ENCODE measurements at places on chromosomes 3 and 15.
A peak's percentile ranks its signal among the peaks of the same experiment; 100 is the strongest.

- no peak overlapping the region for H3K27ac ChIP-seq
- no peaks in the 10 kb centered on the region for H3K36me3 ChIP-seq
- DNase-seq = no peak
- peaks cover under 1% of the 10 kb centered on the region for H3K27me3 ChIP-seq
Observed at GRCh38 chr15:30044377-30044776, 38.4 kb upstream of the GOLGA8J start.

- no peaks in the 10 kb centered on the region for H3K27me3 ChIP-seq
- DNase-seq = no peak
- H3K4me1 ChIP-seq = no peaks in the 10 kb centered on the region
- H3K4me3 ChIP-seq = no peak overlapping the region
Observed at GRCh38 chr3:167350245-167350862, 29.7 kb downstream of the ZBBX start.

DNA sequence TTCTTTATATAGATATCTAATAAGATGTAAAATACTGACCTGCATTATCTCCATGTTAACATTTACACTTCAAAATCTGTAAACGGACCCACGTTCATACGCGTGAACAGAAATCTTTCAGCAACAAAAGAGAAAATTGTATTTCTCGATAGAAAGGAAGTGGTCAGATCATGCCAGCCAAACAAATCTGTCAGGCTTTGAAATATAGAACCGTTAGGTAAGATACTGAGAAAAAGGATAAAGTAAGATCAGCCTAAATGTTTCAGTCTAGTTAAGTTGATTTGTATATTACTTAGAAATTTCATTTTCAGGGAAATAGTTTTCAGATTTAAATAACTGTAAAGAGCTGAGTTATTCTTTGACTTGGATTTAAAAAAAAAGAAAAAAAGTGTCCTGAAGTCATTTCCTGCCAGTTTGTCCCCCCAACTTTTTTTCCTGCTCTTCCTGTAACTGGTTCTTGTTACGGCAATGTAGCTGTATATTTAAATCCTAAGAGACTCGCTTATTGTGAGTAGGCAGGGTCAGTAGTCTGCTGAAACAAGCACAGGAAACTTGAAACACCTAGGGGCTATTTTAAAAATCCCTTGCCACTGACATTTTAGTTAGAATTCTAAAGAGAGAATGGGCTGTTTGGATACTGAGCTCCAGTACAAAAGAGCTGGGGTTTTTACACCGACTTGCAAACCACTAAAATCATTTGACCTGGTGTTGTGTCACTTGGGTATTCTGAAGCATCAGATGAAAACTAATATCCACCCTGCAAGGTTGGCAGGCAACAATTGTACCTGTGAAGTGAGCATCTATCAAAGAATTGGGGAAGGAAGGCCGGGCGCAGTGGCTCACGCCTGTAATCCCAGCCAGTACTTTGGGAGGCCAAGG lies 237.5 kb downstream of the UBE2E2 start:
- H3K4me3 ChIP-seq = no peak overlapping the region
- peaks cover 10% of the 10 kb centered on the region for H3K27me3 ChIP-seq
- DNase-seq = no peak
- no peaks in the 10 kb centered on the region for H3K36me3 ChIP-seq
- no peak overlapping the region for H3K27ac ChIP-seq
- peaks cover 32% of the 10 kb centered on the region for H3K4me1 ChIP-seq

GRCh38 chr3:16053794-16054193 lies 120.7 kb upstream of the GALNT15 start:
- DNase-seq = no peak
- H3K4me3 ChIP-seq = no peak overlapping the region
- no peaks in the 10 kb centered on the region for H3K36me3 ChIP-seq
- H3K27ac ChIP-seq = no peak overlapping the region
- H3K4me1 ChIP-seq = peaks cover under 1% of the 10 kb centered on the region
- no peaks in the 10 kb centered on the region for H3K27me3 ChIP-seq

- H3K4me1 ChIP-seq = peaks cover 54% of the 10 kb centered on the region
- H3K36me3 ChIP-seq = peaks cover 14% of the 10 kb centered on the region
- H3K27ac ChIP-seq = peak overlapping the region; percentile 90
- H3K27me3 ChIP-seq = no peaks in the 10 kb centered on the region
Observed at GRCh38 chr15:31471731-31472430, 145.2 kb downstream of the KLF13 start.

DNA sequence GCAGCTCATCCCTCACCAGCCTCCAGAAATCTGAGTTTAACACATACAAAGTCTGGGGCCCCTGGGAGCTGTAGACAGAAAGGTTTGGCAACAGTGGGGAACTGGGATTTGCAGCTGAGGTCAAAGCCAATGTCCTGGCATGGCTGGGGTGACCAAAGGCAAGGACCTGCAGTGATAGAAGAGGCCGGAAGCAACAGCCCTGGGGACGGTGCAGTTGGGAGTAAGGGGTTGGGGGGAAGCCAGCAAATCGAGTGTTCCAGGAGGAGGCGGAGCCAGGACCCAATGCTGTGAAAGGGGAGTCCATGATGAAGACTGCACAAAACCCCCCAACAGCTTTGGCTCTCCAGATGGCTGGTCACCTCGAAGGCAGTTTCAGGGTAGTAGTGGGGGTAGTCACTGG lies 74.1 kb upstream of the SPATA12 start:
- peaks cover 12% of the 10 kb centered on the region for H3K27me3 ChIP-seq
- H3K4me1 ChIP-seq = peaks cover 33% of the 10 kb centered on the region
- no peak overlapping the region for H3K4me3 ChIP-seq

DNA sequence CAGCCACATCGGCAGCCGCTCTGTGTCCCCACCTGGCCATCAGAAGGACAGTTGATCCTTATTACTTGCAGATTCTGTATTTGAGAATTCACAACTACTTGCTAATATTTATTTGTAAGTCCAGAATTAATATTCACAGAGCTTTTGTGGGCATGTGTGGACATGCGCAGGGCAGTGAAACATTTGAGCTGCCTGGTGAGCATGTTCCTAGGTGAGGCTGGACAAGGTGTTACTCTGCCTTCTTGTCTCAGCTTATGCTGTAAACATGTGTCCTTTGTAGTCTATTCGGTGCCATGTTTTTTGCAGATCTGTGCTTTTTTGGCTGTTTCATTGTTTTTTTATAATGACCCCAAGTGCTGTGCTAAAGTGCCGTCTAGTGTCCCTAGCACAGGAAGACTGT lies 15.6 kb downstream of the FAH start:
- no peak overlapping the region for H3K4me3 ChIP-seq
- DNase-seq = no peak
- no peaks in the 10 kb centered on the region for H3K27me3 ChIP-seq
- no peak overlapping the region for H3K27ac ChIP-seq
- peaks cover 29% of the 10 kb centered on the region for H3K36me3 ChIP-seq

DNA sequence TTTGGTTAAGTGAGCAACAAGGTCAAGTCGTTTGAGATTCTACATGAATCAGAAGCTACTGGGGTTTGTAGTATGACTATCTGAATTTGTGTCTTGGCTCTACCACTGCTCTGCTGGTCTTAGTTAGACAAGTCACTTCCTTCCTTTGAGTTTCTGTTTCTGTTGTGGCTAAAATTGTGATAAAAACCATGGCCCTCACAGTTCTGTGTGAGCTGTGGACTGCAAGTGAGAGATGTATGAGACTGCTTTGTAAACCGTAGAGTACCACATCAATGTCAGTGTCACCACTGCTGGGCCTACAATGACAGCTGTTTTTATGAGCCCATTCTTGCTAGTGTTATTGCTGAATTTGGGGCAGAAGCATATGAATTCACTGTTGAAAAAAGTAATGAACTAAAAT lies 32.7 kb downstream of the RARB start:
- H3K27me3 ChIP-seq = no peaks in the 10 kb centered on the region
- DNase-seq = no peak
- no peak overlapping the region for H3K27ac ChIP-seq
- H3K36me3 ChIP-seq = no peaks in the 10 kb centered on the region
- H3K4me1 ChIP-seq = peaks cover 5% of the 10 kb centered on the region

DNA sequence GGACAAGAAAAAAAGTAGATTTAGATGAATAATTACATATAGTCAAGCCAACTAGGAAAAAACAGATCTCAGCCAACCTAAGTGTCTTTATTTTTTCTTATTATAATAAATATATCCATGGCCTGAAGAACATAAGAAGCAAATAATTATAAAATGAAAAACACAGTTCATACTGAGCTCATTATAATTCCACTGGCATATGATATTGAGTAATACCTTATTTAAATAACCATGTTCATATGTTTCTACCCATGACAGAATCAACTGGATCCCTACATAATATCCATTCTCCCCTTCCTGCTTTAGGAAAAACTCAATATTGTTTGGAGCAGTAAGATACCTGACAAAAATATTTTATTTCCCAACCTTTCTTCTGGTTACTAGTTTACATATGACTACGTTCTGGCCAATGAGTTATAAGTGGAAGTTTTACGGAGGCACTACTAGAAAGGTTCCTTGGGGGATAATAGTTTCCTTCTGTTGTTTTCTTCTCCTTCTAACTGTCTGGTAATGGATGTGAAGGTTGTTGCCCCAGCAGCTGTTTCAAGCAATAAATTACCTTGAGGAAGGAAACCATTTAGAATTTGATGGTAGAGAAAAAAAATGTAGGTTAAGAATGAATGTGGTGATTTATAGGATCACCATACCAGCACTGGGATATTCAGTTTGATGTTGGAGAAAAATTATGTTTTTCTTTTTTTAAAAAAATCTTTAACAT lies 184.1 kb upstream of the MBNL1 start:
- no peak overlapping the region for H3K27ac ChIP-seq
- H3K4me3 ChIP-seq = no peak overlapping the region
- peaks cover 15% of the 10 kb centered on the region for H3K27me3 ChIP-seq
- peaks cover 3% of the 10 kb centered on the region for H3K36me3 ChIP-seq
- no peaks in the 10 kb centered on the region for H3K4me1 ChIP-seq
- no peak for DNase-seq

DNA sequence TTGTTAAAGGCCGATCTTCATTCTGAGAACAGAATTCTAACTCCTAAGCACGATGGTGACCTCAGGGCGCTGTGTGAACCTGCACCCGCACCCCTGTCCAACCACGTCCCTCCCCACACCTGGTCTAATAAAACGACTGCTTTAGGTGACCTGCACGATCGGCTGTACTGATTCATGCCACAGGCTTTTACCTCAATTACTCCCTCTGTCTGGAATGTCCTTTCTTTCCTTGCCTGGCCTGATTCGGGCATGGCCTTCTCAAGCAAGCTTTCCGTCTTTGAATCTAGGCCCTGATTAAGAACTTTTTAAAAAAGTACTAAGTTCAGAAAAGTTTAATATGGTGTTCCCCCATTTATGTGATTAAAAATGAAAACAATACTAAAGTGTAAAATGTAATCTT lies 842 bp upstream of the U2SURP start:
- H3K36me3 ChIP-seq = peaks cover 8% of the 10 kb centered on the region
- H3K4me1 ChIP-seq = peaks cover 35% of the 10 kb centered on the region
- H3K27ac ChIP-seq = peak overlapping the region; percentile 96
- DNase-seq = no peak
- peak overlapping the region; percentile 95 for H3K4me3 ChIP-seq

DNA sequence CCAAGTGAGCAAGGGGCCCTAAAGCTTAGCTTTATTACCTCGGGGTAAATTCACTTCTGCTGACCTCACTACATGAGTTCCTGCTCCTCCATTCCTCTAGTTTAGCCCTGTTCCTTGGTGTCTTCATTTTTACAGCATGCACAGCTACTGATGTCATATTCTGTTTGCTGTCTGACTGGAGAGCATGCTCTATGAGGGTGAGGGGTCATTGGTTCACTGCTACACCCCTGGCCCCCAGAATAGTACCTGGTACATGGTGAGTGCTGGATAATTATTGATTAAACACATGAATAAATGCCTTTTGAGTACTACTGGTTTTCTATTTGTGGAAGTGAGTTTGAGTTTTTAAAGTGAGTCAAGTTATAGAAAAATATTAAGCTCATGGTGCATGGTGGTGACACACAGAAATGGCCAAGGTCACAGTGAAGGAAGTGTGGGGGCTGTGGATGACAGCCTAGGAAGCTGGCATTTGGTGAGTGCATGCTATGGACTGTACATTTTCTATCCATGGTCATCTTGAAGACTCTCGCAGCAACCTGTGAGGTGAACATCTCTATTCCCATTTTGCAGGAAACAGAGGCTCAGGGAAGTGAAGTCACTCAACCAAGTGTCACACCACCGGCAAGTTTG lies 34.0 kb downstream of the RPLP1 start:
- no peak overlapping the region for H3K4me3 ChIP-seq
- no peaks in the 10 kb centered on the region for H3K36me3 ChIP-seq
- no peak for DNase-seq

GRCh38 chr15:37903919-37904625 lies 30.4 kb upstream of the TMCO5A start:
- H3K27me3 ChIP-seq = peaks cover 1% of the 10 kb centered on the region
- no peaks in the 10 kb centered on the region for H3K4me1 ChIP-seq
- no peak overlapping the region for H3K27ac ChIP-seq
- H3K4me3 ChIP-seq = no peak overlapping the region
- no peak for DNase-seq
- no peaks in the 10 kb centered on the region for H3K36me3 ChIP-seq

DNA sequence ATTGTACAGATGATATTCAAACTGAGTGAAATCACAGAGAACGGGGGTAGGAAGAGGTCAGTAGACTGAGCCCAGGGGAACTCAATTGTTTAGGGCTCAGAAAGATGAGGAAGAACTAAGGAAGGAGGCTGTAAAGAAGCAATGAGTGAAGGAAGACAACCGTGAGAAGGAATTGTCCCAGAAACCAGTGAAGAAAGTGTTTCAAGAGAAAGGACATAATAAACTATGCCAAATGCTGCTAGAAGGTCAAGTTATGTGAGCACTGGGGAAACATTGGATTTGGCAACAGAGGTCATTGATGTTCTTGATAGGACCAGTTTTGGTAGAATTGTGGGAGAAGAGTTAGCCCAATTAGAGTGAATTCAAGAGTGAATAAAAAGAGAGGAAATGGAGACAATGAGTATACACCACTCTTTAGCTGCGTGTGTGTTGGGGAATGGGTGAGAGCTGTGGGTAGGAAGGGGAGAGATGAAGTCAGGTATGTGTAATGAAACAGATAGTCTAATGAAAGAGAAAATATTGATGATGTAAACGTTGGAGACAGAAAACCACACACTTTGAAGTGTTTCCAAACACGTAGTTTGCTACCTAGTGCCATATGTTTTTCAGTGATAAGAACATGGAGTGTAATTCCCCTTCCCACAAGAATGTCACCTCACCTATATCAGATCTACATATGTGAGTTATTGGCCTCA lies 42.5 kb upstream of the MME start:
- DNase-seq = no peak
- no peaks in the 10 kb centered on the region for H3K4me1 ChIP-seq
- no peak overlapping the region for H3K27ac ChIP-seq
- no peaks in the 10 kb centered on the region for H3K36me3 ChIP-seq
- H3K4me3 ChIP-seq = no peak overlapping the region
- no peaks in the 10 kb centered on the region for H3K27me3 ChIP-seq

GRCh38 chr3:42031808-42032480 lies 59.2 kb upstream of the TRAK1 start:
- DNase-seq = no peak
- no peaks in the 10 kb centered on the region for H3K27me3 ChIP-seq
- no peak overlapping the region for H3K27ac ChIP-seq
- H3K4me3 ChIP-seq = no peak overlapping the region

GRCh38 chr15:59303633-59304032 lies 69.0 kb downstream of the MYO1E start:
- H3K27ac ChIP-seq = no peak overlapping the region
- no peaks in the 10 kb centered on the region for H3K27me3 ChIP-seq
- no peak for DNase-seq
- no peak overlapping the region for H3K4me3 ChIP-seq

GRCh38 chr3:45566196-45566595 lies 28.4 kb upstream of the LIMD1 start:
- peak overlapping the region; percentile 14 for H3K27ac ChIP-seq
- H3K36me3 ChIP-seq = peaks cover 11% of the 10 kb centered on the region
- no peaks in the 10 kb centered on the region for H3K27me3 ChIP-seq
- peaks cover 55% of the 10 kb centered on the region for H3K4me1 ChIP-seq
- H3K4me3 ChIP-seq = no peak overlapping the region
